Activated CD4-positive, alpha-beta T cell treated with anti-CD3 and anti-CD28 coated beads, Interleukin-2, amount 50 U/mL, for 4 hours (primary cell): ENCODE measurements at places on chromosomes 1 and 21.

DNA sequence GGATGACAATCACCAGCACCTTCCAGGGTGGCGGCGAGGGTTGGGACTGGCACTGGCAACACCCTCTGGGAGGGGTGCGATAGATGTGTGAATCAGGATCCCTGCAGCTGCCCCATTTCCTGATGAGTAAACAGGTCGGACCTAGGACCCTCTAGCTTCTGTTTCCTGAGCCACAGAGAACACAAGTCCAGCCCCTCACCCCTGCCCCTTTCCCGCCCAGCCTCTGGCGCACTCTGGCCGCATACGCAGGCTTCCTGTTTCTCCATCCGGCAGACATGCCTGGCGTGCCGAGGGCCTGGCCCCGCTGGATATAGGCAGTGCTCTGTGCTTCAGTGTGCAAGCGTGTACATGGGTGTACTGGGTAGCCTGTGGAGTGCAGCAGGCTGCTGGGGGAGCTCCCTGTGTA, 4.6 kb downstream of the PEAR1 start:
- no peak for DNase-seq

GRCh38 chr1:76868916-76869315, 1.6 kb downstream of the ST6GALNAC5 start:
- DNase-seq: no peak

GRCh38 chr1:214143006-214143992, 137.7 kb upstream of the SMYD2 start:
- no peak for DNase-seq

DNA sequence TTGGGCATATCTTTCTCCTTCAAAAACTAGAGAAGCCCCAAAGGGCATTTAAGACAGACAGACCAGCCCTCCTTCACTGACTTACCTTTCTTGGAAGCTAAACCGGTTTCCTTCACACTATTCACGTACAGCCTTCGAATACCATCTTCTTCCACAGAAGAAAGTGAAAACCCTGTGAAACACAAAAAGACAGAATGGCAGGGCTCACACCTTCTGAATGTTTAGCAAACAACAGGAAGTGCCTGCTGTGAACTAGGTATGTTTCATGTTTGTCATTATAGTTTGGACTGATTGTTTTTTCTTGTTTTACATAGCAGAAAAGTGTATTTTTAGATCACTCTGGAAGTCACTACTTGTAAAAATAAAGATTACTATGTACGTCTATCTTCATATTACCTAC, 148.6 kb upstream of the KRTAP19-8 start:
- DNase-seq: no peak

- DNase-seq: no peak
Observed at GRCh38 chr1:106600626-106601025, 455.8 kb upstream of the PRMT6 start.

- no peak for DNase-seq
Observed at GRCh38 chr1:117592155-117592554, 13.7 kb upstream of the TENT5C start.

GRCh38 chr21:42238185-42238934, 19.4 kb downstream of the ABCG1 start:
- DNase-seq: peak; percentile 18

DNA sequence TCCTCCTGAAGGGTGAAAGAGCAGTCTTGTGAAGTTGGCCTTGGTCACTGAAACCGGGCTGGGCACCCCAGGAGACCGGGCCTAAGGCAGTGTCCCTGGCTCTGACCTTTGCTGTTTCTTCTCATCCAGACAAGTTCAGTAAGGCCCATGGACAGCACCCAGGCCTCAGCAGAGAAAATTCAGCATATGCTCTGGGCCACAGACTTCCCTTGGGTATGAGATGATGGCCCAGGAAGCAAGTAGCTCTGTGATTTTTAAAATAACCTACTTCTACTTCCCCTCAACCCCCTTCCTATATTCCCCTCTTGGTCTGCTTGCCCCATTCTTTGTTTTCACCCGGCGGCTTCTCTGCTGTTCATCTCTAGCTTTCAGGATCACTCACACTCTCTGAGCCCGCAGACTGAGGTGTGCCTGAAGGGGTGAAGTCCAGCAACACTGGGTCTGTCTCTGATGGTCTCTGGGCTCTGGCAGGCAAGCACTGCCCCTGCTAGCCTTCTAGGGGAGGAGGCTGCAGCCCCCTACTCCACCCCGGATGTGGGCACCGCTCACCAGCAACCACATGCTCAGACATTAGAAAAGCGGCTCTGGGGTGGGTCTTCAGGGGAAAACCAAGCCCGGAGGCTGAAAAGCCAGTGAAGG, 2.9 kb upstream of the GPR25 start:
- DNase-seq: no peak

DNA sequence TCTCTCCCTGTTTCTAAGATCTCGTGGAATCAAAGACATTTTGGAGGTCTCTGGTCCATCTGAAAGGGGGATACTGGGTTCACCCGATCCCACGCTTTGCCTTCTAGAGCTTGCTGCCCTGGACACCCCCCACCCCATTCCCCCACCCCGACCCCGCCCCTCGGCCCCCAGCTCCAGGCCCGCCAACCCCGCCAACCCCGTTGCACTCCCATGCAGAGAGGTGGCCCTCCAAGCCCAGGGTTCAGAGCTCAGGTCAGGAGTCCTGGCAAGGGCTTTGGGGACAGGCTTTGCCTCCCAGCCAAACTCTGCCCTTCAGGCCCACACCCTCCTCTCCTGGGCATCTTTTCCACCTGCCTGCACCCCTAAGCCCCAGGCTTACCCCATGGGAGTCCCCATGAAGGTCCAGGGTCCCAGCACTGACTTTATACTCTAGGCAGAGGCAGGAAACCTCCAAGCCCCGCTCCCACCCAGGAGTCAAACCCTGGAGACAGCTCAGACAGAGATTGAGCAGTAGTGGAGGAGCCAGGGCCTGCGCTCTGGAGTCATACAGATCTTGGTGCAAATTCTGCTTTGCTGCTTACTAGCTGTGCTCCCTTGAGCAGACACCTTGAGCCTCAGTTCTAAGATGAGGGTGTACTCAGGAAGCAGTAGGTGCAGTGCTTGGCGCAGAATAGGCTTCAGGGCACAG, 155.9 kb downstream of the FOXD2 start:
- no peak for DNase-seq

- DNase-seq: no peak
Observed at GRCh38 chr1:21242846-21243245, 47.4 kb downstream of the ECE1 start.

DNA sequence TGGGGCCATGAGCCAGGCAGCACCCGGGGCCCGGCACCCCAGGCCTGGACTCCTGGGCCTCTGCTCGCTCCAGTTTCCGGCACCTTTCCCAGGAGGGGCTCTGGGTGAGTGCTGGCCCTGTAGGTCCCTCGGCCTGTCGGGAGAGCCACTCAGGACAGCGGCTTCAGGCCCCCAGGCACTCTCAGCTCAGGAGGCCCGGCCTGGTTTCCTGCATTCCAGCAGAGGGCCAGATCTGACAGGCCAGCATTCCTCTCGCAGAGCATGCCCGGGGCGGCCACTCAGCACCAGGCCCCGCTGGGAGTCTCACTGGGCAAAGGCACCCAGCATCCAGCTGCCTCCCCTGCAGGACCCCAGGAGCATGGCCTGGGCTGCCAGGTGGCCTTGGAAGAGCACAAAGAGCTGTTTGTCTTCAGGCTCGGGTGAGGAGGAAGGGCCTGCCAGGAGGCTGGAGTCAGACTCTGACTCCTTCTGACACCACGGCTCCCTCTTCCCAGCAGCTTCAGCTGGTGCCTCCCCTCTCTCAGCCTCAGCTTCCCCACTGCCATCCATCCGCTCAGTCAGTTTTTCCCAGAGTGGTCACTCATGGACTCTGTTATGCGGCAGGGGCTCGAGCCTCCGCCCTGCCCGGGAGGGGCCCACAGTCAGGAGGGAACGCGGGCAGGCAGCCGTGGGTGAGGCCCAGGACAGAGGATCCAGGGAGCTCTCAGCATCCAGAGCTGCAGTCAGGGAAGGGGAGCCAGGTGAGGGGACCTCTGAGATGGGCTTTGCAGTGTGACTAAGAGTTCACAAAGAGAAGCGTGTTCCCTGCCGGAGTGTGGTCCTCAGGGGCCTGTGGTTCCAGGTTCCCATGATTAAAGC, 51.7 kb downstream of the WNT9A start:
- no peak for DNase-seq

- no peak for DNase-seq
Observed at GRCh38 chr1:91889717-91890459, 3.9 kb upstream of the TGFBR3 start.

GRCh38 chr1:198088360-198089071, 68.3 kb upstream of the NEK7 start:
- DNase-seq: no peak

DNA sequence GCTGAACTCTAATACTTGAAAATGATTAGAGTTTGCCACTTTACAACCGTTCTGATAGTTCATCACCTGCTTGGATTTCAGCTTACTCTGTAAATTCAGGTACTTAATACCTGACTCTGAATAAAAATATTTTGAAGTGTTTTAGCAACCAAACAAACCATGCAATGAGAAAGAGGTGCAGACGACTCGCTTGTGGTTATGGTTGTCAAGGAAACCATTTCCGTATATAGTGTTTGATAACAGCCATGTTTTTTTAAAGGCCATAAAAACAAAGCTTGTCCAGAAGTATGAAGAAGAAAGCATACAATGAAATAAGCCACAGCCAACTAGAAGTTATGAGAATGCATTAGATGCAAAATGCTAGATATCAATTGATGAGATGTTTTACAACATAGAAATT, 167.2 kb upstream of the HMCN1 start:
- DNase-seq: peak; percentile 19

- DNase-seq: no peak
Observed at GRCh38 chr21:28294051-28294450, 698.6 kb downstream of the LTN1 start.

DNA sequence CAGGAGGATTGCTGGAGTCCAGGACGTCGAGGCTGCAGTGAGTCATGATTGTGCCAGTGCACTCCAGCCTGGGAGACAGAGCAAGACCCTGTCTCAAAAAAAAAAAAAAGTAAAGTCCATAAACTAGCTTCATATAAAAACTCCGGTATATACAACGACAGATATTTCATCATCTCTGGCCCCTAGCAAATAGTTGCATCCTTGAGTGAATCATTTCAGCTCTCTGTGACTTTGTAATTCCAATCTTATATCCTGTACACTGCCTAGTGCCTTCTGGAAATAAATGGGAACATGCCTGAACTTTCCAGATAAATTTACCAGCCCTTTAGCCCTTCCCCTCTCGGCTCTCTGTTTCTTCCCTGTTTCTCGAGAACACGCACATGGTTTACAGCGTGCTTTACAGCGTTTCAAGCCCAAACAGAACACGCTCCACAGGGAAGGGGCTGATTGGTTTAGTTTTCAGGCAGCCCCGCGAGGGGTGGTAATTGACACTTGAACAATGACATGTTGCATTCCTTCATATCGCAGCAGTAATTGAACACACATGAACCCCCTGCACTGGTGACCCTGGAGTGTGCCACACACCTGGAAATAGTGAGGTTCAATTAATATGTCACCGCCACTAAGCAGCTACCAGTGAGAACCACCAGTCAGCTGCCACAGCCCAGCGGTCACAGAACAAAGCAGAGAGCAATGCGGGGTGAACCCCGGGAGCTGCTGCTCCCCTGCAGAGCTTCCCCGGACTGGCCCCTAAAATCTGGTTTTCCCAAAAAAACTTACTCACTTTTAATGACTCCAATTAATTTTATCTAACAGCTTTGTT, 35.7 kb upstream of the SIM2 start:
- DNase-seq: no peak

DNA sequence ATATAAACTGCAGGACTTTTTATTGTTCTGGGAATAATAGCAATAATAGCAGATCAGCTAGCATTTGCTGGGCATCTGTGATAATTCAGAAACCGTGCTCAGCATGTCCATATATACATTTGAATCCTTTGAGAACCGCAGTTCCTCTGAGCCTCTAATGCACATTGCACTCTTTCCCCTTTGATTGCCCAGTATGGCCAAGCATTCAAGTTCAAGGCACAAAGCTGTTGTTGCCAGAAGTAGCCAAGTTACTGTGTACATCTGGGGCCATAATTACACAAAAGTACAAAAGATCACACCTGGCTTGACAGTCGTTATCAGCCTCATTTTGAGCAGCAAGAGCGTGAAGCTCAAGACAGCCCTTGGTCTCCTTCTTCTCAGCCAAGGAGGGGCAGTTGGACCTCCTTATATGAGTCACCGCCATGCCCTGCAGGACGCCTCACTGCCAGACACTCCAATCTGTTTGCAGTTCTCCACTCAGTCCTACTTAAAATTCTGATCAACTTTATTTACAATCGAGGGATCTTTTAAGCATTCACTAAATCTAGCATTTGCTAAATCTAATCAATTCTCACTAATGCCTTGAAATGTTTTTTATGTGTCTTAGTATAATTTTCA, 216.0 kb downstream of the SLC35F3 start:
- no peak for DNase-seq

DNA sequence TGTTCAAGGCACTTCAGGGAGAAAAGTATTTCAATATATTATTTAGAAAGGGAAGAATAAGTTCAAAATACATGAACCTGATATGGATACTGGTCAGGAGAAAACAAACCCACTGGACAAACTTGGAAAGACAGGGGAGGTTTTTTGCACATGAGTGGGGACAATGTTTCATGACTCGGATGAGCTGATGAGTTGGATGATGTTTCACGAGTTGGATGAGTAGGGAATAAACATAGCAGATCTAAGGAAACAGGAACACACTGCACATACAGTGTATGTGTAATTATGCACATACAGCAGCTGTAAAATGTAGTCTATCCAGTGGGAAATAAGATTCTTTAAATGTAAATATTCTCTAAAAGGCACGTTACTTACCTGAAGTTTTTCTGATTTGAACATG, 682.9 kb upstream of the ADAMTS5 start:
- no peak for DNase-seq

DNA sequence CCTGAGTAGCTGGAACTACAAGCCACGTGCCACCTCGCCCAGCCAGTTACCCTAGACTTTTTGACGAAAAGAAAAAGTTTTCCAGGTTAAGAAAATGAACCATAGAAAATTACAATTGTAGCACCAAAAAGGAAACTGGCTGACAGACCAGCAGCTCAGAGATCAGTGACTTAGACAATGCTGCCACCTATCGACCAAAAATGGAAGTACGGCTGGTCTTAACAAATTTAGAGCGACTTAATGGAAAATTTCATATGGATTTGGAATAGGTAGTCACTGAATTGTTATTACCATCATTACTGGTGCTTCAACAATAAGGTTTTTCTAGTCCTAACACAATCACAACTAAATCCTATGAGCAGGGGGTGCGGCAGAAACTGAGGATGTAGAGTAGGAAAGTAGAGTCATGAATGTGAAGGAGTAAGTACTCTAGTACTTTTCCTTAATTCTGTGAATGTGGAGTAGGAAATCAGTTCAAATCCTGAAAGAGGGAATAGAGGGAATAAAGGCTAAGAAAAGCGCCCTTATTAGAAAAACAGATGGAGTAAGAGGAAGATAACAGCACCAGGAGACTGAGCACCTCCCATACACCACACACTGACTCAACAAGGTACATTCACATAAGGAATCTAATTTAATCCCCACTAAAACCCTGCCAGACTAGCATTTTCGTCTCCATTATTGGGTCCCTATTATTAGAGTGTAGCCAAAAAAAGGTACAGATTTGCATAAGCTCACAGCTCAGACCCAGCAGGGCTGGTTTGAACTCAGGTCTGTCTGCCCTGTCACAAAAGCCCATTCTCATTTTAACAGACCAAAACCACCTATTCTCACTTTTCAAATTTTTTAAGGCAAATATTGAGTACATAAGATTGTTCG, 37.9 kb upstream of the MGST3 start:
- peak; percentile 71 for DNase-seq

GRCh38 chr1:23563755-23564374, 4.6 kb upstream of the ID3 start:
- no peak for DNase-seq
